ENCODE measurements at places on chromosomes 12 and 14. TPM values are rescaled to one million over a fixed set of nuclear protein-coding genes. Genes with fewer than 3 reads are reported as not detected.

- H3K36me3 ChIP-seq = peaks cover 87% of the 10 kb centered on the region
- H3K27ac ChIP-seq = no peak overlapping the region
- H3K4me3 ChIP-seq = no peak overlapping the region
- DNase-seq = no peak
Observed at GRCh38 chr12:82351390-82351789, 6.8 kb downstream of the CCDC59 start.

DNA sequence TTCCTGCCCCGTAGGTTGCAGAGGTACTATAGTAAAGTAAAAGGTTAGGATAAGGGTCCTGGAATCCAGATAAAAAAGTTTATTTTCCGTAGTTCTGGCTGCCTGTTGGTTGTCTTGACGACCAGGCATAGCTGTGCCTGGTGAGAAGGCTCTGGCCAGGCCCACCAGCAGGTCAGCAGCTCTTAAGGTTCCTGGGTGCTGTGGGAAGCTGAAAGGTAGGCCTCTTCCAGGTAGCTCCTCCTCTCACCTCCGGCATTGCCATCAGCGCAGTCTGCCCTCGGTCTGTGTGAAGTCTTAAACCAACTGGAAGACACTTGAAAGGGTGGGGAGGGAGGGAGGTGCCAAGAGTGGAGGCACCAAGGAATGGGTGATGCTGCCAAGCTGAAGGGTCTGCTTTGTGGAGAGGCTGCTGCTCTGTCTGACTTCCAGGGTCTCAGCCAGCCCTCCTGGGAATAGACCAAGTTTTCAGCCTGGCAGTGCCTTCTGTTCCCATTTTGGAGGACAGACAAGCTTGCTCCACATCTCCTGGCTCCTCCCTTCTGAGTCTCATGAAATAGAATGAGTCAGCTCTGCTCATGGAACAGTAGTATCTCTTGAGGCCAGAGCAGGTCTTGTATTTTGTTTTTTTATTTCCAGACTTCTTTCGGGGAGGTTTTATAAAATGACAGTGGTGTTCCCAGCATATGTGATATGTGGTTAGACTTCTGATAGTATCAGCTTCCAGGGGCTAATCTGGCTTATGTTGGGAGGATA lies 5.2 kb upstream of the ACADS start:
- peak overlapping the region; percentile 10 for H3K27ac ChIP-seq
- DNase-seq = no peak
- no peaks in the 10 kb centered on the region for H3K27me3 ChIP-seq
- peaks cover 87% of the 10 kb centered on the region for H3K36me3 ChIP-seq
- H3K4me3 ChIP-seq = no peak overlapping the region

- no peak overlapping the region for H3K4me3 ChIP-seq
- H3K4me1 ChIP-seq = peaks cover 7% of the 10 kb centered on the region
- no peaks in the 10 kb centered on the region for H3K36me3 ChIP-seq
Observed at GRCh38 chr12:46956451-46957035, 122.9 kb upstream of the PCED1B start.

Gene CCDC196
- total RNA-seq = not detected

All from esophagus muscularis mucosa (tissue), 4 donors.